Calu3 (cell line): ENCODE measurements at places on chromosomes 13 and 19.

- DNase-seq = no peak
These were observed 6.0 kb upstream of the CYP4F12 start for GRCh38 chr19:15666883-15667282.

DNA sequence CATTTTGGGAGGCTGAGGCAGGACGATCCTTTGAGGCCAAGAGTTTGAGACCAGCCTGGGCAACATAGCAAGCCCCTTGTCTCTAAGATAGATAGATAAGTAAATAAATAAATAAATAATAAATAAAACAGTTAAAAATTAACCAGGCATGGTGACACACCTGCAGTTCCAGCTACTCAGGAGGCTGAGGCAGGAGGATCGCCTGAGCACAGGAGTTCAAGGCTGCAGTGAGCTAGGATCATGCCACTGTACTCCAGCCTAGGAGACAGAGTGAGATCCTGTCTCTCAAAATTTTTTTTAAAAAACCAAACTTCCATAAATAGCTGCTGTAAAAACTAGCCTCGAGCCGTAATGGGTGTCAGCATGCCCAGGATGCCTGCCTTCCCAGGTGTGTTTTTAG is 14.4 kb upstream of the NAXD start:
- no peak for DNase-seq

DNA sequence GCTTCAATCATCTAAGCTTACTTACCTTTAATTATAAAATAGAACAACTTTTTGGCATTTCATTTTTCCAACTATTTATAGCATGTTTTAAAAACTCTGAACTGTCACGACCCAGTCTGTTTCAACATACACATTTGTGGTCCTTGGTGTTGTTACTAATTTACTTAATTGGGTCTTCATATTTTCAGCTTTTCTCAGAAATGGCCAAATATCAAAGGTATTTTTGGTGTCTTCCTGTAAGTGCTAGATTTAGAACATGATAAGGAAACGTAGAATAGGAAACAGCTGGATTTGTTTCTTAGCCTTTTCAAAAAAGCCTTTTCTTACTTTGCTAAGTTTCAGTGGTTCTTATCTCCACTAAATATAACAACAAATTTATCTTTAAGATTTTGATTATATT is 11.4 kb downstream of the LPAR6 start:
- DNase-seq = no peak

- no peak for DNase-seq
These were observed 423.4 kb downstream of the RFC3 start for GRCh38 chr13:34241332-34241731.

- DNase-seq = no peak
These were observed 20.1 kb upstream of the ARHGEF18 start for GRCh38 chr19:7328647-7329046.

DNA sequence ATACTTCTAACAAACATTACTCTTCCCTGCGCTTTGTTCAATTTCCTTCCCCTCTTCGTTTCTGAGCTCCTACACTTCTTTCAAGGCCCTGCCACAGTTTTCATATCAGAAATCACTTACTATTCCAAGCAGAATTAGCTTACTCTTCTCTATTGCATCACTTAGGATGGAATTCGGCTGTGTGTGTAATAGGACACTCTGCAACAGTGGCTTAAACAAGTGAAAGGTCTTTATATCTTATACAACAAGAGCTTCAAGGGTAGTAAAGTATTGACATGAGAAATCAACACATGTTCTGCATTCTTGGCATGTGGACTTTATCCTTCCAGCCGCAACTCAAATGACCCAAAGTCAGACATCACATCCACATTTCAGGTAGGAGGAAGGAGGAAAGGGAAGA is 279.6 kb downstream of the PCDH20 start:
- DNase-seq = no peak

DNA sequence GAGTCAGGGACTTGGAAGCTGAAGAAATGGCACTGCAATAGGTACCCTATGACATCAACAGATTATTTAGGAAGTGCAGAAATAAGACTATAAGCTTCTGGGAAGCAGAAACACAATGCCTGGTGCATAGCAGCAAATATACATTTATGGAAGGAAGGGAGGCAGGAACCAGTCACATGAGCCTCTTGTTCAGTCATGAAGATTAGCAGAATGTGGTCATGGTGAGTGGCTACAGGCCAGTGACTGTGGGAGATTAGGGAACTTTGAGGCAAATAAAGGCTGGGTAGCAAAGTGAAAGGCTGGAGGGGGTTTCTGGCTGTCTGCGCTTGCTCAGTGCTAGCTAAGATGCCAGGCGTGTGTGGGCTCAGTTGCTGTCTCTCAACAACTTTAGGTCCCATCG is 96.3 kb downstream of the EPSTI1 start:
- no peak for DNase-seq

DNA sequence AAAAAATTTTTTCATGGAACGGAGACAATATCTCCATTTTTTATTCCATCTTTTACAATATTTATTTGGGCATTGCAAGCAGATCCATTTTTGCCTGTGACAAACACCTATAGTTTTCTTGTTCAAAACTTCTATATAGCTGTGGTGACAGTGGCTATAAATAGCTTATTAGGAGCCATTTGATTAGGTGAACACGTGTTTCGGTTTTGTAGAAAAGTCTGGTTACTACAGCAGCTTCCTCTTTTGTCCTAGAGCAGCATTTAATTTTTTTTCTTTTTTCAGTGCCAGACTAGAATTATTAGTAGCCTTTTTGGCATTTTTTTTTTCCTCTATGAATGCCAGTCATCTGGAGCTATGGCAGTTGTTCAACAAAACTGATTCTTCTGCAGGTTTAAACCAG is 123.5 kb downstream of the RXFP2 start:
- no peak for DNase-seq

- peak; percentile 93 for DNase-seq
These were observed at the start of gene ZNF175 for GRCh38 chr19:51570962-51571575. Gene ZNF175, plus strand, starts transcription at chr19:51571283. Its CDS starts 2,047 bp downstream, at chr19:51573330.

GRCh38 chr13:23987331-23987894 is 90.1 kb upstream of the C1QTNF9B start:
- DNase-seq = no peak

DNA sequence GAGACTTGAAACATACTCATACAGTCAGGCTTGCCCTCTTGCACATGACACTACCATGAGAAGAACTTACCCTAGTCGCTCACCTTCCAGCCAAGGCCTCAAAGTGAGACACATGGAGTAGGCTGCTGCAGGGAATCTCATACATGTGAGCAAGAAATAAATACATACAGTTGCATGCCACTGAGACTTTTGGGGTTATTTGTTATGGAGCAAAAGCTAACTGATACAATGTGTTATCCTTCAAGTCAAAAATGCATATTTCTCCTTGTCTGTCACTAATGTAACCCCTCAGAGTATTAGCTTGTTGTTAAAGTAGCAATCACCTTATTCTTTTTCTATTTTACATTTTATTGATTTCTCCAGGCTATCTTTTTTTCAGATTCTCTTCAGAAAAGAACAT is 58.1 kb downstream of the FOXO1 start:
- no peak for DNase-seq

DNA sequence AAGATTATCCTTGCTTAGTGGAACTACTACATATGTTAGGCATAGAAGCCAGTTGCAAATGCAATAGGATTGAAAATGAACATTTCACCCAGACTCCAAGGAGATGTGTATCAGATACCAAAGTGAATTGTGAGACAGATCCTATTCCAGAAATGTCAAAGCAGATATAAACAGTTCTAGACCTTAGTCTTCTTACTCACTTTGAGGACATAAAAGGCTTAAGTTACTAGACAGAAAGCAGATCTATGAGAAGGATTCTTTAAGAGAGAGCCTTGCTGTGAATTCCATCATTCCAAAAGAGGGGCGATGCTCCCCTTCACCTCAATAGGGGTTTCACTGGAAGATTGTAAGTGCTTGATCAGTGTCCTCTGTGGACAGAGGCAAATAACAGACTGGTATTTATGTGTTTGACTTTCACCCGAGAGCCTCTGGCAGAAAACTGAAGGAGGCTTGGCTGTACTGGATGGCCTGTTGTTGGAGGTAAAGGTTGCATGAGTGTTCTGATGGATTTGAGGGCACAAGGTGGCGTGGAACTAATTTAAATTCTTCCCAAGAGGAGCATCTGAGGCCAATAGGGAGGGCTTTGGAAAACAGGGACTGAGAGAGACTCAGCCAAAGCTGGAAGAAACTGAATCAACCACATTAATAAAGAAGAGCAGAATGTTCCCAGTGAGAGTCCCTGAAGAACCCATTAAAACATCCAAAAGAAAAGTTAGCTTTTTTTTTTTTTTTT is 194.8 kb downstream of the DCLK1 start:
- DNase-seq = no peak

- no peak for DNase-seq
These were observed 20.8 kb upstream of the SLC25A30 start for GRCh38 chr13:45439008-45439407.

DNA sequence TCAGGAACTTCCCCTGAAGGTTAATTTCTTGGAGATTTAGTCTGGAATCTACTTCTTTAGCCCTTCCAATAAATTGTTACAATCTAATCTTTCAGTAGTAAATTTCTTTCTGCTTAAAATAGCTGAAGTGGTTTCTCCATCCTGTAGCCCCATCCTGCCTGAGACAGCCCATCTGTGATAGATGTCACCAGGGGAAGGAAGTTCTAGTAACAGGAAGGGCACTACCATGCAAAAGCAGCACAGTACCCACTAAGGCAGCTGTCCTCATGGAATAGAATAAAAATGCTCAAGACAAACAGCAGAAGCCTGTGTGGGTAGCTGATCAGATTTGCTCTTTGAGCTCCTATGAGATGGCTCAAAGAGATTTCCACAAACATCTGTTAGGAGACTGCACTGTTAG is 1036.5 kb downstream of the SLITRK5 start:
- no peak for DNase-seq

DNA sequence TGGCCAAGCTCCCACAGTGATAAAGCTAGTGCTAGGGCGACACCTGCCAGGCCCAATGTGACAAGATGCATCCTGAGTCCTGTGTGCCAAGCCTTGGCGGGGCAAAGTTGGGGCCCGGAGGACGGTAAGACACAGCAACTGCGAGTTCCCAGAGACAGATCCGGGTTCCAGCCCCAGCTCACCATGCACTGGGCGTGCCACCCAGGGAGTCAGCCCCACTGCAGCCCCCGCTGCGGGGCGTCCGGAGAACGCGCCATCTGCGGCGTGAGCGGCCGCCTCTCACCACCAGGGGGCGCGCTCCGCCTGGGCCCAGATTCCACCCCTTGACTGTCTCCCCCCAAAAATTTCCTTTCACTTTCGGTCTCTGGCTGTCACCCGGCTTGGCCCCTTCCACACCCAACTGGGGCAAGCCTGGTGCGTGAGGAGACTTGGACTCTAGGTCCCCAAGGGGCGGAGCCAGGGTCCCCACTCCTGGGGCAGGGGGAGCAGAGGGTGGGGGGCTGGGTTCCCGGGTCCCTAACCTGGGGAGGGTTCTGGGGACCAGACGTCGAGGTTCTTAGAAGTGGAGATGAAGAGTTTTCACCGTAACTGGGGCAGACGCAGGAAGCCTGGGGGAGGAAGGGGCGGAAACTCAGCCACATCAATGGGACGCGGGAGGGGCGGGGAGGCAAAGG is at the start of gene FLT3LG:
TSS of gene FLT3LG (plus strand) at position 348 of the 674 bp plus-strand sequence. CDS start 425 bp downstream, outside the sequence.
- peak; percentile 86 for DNase-seq

DNA sequence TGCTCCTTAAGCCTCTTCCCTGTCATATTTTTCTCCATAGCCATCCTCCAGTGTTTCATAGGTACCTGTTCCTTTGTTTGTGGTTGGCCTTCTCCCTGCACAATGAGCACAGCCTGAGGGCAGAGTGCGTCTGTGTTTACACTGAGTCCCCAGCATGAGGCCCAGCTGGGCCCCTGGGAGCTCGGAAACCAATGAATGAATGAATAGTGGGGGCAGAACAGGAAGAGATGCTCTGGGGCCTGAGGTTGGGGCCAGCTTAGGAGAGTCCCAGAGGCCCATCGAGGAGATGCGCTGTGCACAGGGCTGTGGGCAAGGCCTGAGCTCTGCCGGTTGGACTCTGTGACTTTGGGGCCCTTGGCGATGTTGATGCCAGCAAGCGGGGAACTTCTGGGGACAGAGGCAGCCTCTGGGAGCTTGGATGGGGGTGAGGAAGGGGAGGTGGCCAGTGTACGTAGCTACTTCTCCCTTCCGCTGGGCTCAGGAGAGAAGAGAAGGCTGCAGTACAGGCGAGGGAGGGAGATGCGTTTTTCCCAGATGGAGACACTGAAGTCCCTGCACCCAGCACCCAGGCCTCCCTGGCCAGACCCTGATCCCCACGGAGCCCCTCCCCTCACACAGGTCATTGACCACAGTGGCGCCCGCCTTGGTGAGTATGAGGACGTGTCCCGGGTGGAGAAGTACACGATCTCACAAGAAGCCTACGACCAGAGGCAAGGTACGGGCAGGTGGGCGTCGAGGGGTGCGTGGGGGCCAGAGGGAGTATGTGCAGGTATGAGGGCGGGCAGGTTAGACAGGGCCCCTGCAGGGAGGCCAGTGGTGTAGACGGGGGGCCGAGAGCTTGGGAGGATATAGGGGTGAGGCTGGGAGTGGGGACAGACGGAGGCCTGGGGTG is 5.1 kb downstream of the TBCB start:
- no peak for DNase-seq
